ENCODE measurements at places on chromosomes 6 and 20.

DNA sequence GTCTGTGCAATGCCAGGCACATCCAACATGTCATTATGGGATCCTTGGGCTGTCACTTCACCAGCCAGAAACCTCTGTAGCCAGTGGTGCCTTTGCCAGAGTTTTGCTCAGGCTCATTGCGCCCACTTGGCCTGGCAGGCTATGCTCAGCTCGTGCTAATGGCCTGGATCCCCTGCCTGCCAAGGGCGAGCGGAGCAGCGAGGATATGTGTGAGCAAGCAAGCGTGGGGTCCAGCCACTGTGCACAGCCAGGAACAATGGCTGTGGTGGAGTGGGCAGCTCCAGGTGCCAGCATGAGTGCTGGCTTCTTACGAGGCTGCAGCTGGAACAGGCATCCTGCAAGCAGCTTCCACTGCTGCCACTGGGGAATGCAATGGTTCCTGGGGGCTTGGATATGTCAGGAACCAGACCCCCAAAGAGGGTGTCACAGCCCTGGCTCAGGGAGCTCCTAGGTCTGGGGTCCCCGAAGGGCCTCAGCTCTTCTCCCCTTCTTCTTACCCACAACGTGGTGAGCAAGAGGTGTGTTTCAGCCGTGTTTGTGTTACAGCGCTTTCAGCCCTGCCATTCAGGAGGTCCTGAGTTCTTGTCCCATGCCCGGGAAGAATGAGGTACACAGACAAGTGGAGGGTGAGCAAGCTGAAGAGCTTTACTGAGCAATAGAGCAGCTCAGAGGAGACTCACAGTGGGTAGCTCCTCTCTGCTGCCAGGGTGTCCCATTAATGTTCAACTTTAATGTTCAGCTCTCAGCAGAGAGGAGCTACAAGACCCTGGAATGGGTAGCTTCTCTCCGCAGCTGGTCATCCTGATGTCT is 22.3 kb upstream of the TOP1 start:
- DNase-seq: no peak

DNA sequence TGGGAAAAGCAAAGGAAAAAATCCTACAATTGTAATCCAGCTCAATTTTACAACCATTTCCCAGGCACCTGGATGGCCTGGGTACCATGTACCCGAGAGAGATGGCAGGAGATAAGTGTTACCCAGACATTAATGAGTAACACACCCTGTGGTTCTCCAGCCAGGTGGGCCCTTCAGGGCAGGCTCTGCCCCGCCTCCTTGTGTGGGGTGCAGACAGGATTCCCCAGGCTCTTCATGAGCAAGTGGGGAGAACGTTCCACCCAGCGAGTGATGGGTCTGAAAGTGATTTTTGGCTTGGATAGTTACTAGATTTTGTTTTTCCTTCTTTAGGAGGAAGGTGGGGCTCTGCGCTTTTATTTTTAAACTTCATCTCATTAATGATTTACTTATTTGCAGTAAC is 243.9 kb downstream of the TAF4 start:
- no peak for DNase-seq

GRCh38 chr6:121305957-121306607 is 28.2 kb downstream of the TBC1D32 start:
- peak; percentile 49 for DNase-seq

- DNase-seq: no peak
Observed at GRCh38 chr20:4371623-4372251, 350.0 kb upstream of the PRND start.

- peak; percentile 91 for DNase-seq
Observed at GRCh38 chr20:57390604-57391438, at the start of gene RBM38. RBM38 (plus strand) TSS chr20:57391396; CDS start chr20:57391582, 186 bp downstream.

- DNase-seq: no peak
Observed at GRCh38 chr6:159759645-159760044, 2.2 kb upstream of the ACAT2 start.

DNA sequence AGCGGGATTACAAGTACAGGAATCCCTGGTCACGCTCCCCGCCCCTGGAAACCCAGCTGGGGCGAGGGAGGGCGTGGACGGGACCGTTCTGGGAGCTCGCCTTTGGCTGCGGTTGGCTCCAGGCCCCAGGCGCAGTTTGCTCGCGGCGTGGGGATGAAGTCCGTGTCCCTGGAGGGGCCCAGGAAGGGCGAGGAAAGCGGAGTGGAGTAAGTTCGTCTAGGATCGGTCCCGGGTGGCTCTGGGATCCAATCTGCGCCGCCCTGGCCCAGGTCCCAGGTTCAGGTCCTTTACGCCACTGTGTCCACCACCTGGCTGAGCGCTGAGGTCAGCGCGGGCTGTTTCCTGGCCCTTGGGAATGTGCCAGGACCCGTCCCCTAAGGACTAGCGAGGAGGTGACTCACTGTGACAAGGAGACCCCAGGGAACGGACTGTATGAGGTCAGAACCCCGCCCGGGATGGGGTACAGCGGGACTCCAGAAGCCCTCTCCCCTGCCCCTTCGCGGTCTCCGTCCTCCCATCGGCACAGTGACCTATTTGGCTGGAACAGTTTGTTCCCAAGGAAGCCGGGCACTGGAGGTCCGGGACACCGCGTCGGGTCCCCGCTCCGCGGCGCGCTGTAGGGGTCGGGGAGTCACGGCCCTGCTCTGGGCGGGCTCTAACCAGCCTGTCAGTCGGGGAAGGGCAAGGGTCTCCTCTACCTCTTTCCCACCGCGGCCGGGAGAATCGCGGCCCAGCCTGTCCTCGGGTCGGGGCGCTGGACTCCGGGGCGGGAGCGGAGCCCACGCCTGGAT is 724 bp downstream of the CDKN1A start:
- DNase-seq: peak; percentile 71

GRCh38 chr20:64083378-64083803 is 807 bp downstream of the LKAAEAR1 start:
- DNase-seq: peak; percentile 92

DNA sequence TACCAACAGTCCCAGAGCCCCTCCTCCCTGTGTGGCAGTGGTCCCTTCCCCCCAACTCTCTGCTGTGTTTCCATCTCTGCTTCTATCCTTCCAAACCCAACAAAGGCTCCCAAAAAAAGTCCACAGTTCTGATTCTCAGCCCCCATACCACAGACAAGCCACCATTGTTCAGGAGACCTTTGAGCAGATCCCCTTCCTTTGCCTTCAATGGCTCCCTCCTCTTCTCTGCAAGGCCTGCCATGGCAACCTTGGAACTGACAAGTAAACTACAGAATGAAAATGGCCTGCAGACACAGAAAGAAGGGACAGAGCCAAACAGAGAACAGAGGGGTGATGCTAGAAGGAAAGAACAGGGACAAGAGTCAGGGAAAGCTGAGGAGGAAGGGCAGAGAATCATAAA is 23.2 kb downstream of the OR2H2 start:
- DNase-seq: no peak

GRCh38 chr20:52936351-52937340 is 35.5 kb upstream of the TSHZ2 start:
- no peak for DNase-seq

- no peak for DNase-seq
Observed at GRCh38 chr6:98467091-98467490, 367.3 kb upstream of the POU3F2 start.

GRCh38 chr6:112037783-112038216 is 16.1 kb upstream of the CCN6 start:
- peak; percentile 30 for DNase-seq

DNA sequence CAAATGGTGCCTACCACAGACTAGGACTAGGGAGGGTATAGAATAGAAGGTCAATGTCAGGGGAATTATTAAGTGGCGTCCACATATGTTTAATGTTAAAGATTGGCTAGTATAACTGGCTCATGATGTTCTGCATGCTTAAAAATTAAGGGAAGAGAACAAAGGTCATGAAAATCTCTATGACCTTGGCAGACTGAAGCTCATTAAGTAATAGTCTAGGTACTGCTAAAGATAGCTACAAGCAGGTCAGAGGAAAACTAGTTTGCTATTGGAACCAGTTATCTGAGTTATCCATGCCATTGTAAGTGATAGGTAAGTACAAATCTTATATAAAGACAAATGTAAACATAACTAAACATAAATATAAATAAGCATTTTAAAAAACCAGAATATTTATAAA is 32.9 kb upstream of the PRSS35 start:
- DNase-seq: no peak

GRCh38 chr6:34236131-34236442 is 586 bp upstream of the HMGA1 start:
- peak; percentile 52 for DNase-seq

GRCh38 chr6:11890209-11890608 is 111.6 kb upstream of the ADTRP start:
- no peak for DNase-seq

DNA sequence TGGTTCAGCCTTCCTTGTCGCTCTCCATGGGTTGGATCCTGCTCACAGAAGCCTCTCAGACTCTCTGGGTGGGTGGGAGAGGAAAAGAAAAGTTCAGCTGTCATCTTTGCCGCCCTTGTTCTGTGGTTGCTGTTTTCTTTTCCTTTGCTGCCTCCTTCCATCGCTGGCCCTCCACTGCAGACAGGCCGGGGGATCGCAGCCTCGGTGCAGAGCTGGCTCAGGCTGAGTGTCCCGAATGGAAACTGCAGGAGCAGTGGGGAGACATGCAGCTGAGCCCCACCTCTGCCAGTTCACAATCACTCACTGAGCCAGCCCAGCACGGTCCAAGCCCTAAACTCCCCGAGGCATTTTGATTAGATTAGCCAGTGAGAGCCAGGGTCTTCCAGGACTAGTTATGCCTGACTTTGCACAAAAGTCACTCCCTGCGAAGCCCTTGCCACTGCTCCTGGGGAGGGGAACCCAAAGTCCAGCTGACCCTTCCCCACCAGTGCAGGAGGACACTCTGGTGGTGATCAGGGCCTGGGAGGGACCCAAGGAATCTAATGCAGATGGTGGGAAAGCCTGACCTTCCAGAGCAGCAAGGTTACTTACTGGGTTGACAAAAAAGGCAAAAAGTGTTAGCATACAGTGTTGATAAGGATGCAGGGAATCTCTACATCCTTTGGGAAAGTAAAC is 14.0 kb downstream of the NRN1 start:
- DNase-seq: no peak

DNA sequence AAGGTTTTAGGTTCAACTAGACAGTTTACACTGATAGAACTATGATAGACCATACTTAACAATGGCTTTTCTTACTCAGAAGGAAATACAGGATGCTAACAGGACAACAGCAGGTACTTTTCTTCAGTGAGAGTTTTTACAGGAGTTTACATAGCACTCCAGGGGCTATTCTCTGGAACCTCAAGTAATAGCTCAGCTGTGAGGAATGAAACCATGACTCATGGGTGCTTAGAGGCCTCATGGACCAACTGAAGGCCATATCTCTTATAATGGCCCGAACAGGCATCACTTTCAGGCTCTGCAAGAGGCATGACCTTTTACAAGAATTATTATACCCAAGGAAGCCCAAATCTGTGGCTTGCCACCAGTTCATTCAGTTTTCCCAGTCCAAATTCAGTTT is 31.8 kb downstream of the TREML1 start:
- DNase-seq: no peak

- DNase-seq: no peak
Observed at GRCh38 chr6:74551896-74552295, 654.0 kb downstream of the COL12A1 start.

All from hepatocyte (in vitro differentiated cells).